ENCODE measurements at places on chromosomes 2 and 18.

DNA sequence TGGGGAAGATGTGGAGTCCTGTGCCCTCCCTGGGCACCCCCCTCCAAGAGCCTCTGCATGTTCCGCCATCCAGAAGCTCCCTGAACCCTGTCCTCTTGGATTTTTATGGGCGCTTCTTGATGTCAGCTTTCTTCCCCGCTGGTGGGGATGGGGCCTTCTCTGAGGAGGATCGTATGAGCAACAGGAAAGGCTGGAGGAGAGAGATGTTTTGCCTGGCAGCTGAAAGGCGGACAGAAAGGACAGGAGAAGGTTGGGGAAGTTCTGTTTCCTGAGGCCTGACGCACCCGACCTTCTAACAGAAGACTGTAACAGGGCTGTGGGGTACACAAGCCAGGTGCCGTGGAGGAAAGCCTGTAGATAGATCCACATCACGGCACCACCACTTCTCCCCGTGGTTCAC lies 238.8 kb downstream of the LDLRAD4 start:
- DNase-seq, result no peak

DNA sequence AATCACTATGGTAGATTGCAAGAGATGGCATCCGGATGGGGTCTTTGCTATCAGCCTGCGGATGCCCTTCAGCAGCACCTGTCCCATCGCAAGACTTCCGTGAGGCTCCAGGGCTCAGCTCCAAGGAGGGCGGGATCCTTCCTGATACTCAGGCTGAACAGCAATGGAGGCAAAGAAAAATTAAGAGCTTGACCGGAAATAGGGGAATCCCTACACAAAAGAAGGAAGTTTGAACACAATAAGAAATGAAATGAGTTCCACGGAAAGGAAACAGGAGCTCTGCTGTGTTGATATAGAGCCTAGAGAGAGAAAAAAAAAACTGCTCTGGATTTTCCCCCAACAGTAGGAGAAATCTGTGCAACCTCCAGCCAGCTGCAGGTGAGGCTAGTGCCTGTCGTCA lies 91.9 kb downstream of the ARL4C start:
- no peak for DNase-seq

GRCh38 chr2:98868548-98869271 lies 67.3 kb downstream of the CRACDL start:
- no peak for DNase-seq

DNA sequence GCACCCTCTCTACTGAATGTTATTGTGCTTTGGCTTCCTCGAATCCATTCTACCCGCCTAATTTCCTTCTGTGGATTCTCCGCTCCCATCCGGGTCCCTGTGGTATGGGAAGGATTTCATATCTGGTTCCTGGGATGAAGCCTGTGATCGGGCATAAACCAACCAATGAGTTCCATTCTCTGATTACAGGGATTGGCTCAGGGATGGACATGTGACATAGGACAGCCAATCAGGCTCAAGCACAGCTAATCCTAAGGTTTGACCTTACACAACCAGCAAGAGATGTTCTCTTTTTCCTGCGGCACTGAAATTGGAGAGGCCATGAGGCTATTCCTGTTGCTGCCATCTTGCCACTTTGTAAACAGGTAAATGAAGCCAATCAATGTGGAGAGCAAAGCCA lies 168.1 kb upstream of the SMAD2 start:
- DNase-seq, result no peak

- no peak for DNase-seq
Observed at GRCh38 chr18:65938592-65939372, 188.0 kb downstream of the CDH7 start.

Data from activated CD8-positive, alpha-beta memory T cell treated with anti-CD3 and anti-CD28 coated beads for 1 hour (primary cell).